ENCODE measurements at places on chromosomes 1 and 21. TPM values are rescaled to one million over a fixed set of nuclear protein-coding genes. Genes with fewer than 3 reads are reported as not detected.

CFAP298 gene
- total RNA-seq, result 49.6 TPM

ASH1L gene
- 21.9 TPM for total RNA-seq

LRRC38 gene
- not detected for total RNA-seq

DENND2C gene
- 40.0 TPM for total RNA-seq

HENMT1 gene
- total RNA-seq, result 2.2 TPM

FAM151A gene
- total RNA-seq, result not detected

WDR64 gene
- not detected for total RNA-seq

PROX1 gene
- total RNA-seq, result 0.34 TPM

AK5 gene
- not detected for total RNA-seq

Data from nasal cavity respiratory epithelium epithelial cell of viscerocranial mucosa (primary cell).